ENCODE measurements at places on chromosomes 5 and 9.

DNA sequence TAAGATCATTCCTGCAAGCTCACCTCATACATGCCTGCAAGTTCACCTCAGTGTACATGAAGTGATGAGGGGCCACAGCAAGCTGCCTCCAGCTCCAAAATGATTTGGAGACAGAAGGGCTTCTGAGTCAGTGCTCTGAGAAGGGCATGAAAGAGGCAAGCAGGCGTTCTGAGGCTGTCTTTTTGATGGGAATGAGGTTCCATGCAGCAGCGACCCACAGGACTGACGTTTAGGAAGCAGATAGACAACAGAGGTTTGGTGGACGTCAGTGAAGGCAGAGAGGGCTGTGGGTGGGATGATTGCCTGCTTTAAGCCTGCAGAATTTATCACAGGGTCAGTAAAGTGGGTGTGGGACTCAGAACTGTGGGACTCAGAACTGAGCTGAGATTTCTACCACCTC is 8.9 kb upstream of the SMIM32 start:
- no peak for DNase-seq

DNA sequence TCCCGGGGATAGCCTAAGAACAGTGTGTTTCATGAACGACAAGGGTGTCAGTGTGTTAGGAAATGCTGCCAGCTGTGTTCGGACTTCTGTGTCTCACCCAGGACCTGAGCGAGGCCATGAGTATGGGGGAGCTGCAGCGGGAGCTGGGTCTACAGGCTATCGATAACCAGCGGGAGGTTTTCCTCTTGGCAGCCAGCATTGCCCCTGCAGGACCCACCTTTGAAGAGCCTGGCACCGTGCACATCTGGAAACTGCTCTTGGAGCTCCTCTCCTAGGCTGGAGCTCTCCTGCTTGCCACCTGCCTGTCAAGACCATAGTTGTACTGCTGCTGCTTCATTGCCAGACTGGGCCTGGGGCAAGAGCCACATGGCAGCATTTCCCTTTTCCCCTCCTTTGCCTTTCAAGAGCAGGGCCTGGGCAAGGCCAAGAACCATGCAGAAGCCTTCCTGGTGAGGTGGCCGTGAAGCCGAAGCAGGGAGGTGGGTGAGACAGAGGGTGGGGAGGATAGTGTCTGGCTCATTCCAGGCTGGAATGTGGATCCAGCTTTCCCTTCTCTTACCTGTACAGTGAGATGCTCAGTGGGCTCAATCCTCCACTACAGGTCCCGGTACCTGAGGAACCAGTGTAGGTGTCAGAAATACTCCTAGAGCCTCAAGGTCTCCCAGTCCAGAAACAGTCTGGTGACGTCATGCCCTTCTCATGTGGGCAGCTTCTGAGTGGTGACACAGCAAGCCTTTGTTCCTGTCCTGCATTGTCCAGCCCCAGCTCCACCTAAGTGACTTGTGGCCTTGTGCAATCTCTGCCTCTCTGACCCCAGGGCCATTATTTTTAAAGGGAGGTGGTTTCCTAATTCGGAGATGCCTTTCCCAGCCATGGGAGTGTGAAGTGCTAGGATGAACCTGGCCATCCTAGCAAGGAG is 6.6 kb downstream of the ARL10 start:
- no peak for DNase-seq

DNA sequence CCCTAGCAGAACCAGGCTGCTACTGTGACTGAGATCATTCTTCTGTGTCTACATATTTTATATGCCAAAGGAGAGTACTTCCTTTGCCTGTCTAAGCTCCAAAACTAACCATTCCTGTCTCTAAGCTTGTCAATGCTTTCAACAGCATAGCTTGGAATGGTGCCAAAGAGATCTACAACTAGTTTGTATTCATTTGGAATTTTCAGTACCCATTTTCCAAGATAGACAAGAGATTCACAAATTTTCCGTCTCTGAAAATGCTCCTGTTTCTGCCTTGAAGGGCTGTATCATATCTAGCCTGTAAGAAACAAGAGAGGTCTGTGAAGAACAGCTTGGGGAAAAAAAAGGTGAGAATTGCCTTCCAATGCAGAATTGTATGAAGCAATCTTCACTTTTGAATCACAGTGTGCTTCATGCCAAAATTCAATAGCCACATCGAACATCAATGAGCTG is 334.4 kb upstream of the ACTBL2 start:
- no peak for DNase-seq

- peak; percentile 45 for DNase-seq
Observed at GRCh38 chr5:16492398-16493140, 27.0 kb upstream of the ZNF622 start.

- DNase-seq: no peak
Observed at GRCh38 chr5:152601806-152602732, 197.0 kb upstream of the NMUR2 start.

DNA sequence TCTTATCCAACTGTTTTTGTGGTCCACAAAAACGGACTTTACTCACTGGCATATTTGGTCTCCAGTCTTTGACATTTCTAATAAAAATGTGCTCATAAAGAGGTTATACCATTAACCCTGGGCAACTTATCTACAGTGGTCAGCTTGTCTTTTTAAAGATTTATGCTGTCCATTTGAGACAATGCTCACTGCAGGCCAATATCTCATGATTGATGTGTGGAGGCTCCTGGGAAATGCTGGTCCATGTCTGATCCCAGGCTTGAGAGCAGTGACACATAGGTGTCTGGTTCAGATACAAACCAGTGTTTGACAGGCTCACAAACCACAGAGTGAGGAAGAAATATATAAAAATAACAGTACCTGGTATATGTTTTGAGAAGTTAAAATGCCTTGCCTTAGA is 180.7 kb downstream of the TARS1 start:
- DNase-seq: no peak

- DNase-seq: no peak
Observed at GRCh38 chr5:893711-894110, 1.0 kb downstream of the TRIP13 start.

- peak; percentile 66 for DNase-seq
Observed at GRCh38 chr5:68652534-68652965, 437.0 kb downstream of the PIK3R1 start.

- no peak for DNase-seq
Observed at GRCh38 chr5:71872311-71872864, 153.3 kb downstream of the CARTPT start.

GRCh38 chr5:64690417-64691151 is at the start of gene SHISAL2B:
TSS of gene SHISAL2B (plus strand) at chr5:64690503. CDS start at chr5:64690624, 121 bp downstream.
- no peak for DNase-seq

DNA sequence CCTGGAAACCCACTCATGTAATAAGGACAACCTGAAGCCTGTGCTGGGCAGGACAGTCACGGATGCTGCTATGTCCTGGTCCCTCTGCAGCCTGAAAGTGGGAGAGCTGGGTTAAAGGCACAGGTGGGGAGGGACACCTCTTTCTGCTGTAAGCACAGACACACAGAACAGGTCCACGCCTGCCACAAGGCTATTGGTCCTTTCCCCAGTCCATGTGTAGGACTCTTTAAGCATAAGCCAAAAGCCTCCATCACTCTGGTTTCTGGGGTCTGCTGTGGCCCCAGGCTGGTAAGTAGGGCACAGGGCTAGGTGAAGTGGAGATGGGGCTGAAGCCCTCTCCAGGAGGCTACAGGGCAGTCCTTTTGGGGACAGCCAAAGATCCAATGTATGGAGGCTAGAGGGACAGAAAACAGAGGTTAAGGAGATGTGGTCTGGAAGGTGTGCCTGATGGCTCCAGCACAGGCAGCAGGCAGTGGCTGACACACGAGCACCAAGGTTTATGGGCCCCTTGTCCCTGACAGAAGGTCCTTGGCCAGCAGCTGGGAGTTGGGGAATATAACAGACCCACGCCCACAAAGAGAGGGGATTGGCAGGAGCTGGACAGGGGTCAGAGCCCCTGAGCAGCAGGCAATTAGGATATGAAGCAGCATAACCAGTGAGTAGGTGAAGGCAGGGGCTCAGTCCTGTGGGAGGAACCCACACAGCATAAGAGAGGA is 203.6 kb upstream of the MVB12B start:
- no peak for DNase-seq

Measured in GM04503 (cell line).